ENCODE measurements at places on chromosomes 11 and 22. TPM values are rescaled to one million over a fixed set of nuclear protein-coding genes. Genes with fewer than 3 reads are reported as not detected.

Gene CRYBB2
- 0.30 TPM for total RNA-seq

DNA sequence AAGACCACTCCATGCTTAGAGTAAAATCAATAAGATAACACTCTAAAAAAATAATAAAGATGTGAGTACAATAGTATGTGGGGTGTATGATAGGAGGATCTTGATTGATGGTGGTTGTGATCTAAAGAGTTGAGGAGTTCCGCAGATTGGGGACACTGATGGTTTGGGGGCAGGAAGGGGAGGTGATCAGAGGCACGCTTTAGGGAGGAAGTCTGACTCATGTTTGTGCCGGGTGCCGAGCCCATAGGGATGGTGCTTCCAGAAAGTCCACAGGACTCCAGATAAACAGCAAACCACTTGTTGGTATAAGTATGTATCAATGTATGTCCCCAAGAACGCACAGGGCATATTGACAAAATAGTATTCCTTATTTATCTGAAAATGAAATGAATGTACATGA, 27.5 kb downstream of the LINC01488 start:
- DNase-seq: no peak

GRCh38 chr11:107660066-107660465, 51.8 kb downstream of the SLN start:
- DNase-seq: no peak

DNA sequence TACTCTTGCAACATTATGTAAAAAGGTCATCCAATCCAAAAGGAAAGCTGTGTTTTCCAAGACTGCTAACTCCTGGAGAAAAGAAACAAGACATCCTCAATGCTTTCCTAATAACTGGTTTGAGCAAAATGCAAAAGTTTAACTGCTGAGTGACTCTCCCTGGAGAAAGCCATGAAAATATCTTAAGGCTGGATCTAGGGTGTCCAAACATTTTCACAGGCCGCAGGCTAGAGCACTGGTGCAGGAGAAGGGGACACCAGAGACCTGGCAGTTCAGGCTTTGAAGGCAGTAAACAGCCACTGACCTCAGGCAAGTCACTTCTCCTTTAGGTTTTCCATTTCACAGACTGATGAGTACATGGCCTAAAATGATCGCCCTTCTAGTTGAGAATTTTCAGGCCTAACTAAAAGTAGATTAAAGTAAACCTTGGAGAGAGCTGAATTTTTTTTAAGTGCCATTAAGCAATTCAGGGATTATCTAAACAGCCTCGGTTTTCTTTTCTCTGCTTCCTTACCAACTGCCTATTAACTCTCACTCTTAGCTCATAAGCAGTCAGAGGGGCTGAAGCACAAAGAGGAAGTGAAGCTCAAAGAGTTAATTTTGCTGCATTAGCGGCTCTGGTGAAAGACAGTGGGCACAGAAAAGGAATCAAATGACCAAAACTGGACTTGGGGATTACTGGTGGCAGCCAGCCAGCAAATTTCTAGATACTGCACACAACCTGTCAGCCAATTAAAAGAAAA, 2.3 kb downstream of the CHKA start:
- DNase-seq: no peak

Gene C11orf16
- total RNA-seq: not detected

Gene LYVE1
- total RNA-seq: 0.15 TPM

GRCh38 chr11:37411289-37411688, 813.3 kb upstream of the RAG2 start:
- no peak for DNase-seq

DNA sequence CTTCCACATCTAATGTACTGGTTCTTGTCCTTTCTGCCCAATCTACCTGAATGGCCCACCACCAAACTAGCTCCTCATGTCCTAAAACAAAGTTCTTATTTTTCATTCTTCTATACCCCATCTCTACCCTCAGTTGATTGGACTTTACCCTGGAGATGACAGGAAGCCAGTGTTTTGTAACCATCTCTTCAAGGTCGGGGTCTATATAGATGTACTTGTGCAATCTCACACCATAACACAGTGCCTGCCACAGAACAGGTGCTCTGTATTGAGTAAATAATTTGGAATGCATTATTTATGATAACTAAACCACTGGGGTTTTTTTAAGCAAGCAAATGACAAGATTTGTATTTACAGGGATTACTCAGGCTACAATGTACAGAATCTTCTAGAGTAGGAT, 76.7 kb upstream of the FAM181B start:
- DNase-seq: no peak

Gene FREY1
- not detected for total RNA-seq

All from M059J (cell line).